ENCODE measurements at places on chromosomes 5 and 9.

- DNase-seq: peak; percentile 89
These were observed 439.1 kb upstream of the KIF2A start for GRCh38 chr5:61866930-61867329.

DNA sequence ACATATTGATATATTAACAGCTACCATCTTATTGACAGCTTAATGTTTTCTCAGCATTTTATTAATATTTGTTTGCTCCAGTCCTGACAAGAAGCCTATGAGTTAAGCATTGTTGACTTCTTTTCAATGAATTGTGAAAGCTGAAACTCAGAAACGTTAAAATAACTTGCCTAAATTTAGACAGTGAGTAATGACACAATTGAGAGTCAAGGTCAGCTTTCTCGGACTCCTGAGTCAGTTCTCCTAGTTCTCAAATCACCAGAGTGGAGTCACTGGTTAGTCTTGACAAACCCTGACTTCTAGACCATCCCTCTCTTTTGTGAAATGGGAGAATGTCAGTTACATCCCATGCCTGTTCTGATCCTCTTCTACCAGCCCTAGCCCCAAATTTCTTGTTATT is 222.7 kb upstream of the ACO1 start:
- DNase-seq: no peak

- DNase-seq: no peak
These were observed 224.0 kb downstream of the SPOCK1 start for GRCh38 chr5:137275083-137275482.

- no peak for DNase-seq
These were observed 36.3 kb downstream of the TSTD2 start for GRCh38 chr9:97596906-97597305.

Measured in astrocyte (in vitro differentiated cells and primary cell).